Epithelial cell of proximal tubule (primary cell): ENCODE measurements at places on chromosomes 11 and 22. TPM values are rescaled to one million over a fixed set of nuclear protein-coding genes. Genes with fewer than 3 reads are reported as not detected.

- DNase-seq: no peak
These were observed 814 bp upstream of the NARS2 start for GRCh38 chr11:78575478-78575877.

DNA sequence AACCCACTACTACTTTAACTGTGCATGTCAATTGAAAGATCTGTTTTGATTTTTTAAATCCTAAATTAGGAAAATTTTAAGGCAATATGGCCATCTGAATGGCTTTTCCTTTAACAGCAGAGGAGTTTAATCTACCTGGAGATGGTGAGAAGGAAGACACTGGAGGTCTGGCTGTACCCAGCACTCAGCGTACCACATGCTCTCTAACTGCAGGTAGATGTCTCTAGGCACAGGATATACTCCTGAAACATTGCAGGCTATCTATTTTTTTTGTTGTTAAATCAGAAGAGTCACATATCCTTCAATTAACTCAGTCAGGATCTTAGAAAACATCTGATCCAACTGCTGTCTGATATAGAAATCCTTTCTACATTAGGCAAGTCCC, 17.3 kb upstream of the CASTOR1 start:
- no peak for DNase-seq

- DNase-seq: no peak
These were observed 166.3 kb upstream of the TTC12 start for GRCh38 chr11:113148076-113148475.

- no peak for DNase-seq
These were observed 24.5 kb upstream of the LRRC4C start for GRCh38 chr11:41483956-41484355.

DNA sequence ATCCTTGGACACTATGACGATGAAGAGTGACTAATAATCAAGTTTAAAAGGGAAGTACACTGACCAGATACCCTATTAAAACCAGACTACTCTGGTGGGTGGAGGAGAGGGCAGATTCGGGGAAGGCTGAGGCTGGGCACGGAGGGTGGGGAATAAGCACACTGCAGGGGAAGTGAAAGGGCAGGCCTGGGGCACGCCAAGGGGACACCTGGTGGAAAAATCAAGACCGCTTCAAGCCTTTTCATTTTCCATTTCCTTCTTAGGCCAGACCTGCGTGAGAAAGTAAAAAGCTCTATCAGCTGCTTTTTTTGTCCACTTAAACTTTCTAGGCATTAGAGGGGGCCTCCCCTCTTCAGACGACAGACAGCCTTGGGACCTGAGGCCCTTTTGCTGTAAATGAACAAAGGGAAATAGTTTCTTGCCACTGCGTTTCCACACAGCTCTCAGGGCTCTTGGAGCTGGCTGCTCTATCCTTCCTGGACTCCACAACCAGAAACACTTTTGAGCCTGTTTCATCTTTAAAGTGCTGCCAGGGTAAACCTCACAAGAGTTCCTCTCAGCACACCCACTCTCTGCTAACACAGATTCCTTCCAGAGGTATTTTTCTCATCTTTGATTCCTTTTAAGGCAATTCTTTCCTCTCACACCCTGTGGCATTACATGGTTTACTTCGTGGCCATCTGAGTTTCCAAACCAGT, 25.0 kb upstream of the SERPIND1 start:
- DNase-seq: no peak

- DNase-seq: no peak
These were observed 69.6 kb downstream of the RAB30 start for GRCh38 chr11:83002053-83002452.

DNA sequence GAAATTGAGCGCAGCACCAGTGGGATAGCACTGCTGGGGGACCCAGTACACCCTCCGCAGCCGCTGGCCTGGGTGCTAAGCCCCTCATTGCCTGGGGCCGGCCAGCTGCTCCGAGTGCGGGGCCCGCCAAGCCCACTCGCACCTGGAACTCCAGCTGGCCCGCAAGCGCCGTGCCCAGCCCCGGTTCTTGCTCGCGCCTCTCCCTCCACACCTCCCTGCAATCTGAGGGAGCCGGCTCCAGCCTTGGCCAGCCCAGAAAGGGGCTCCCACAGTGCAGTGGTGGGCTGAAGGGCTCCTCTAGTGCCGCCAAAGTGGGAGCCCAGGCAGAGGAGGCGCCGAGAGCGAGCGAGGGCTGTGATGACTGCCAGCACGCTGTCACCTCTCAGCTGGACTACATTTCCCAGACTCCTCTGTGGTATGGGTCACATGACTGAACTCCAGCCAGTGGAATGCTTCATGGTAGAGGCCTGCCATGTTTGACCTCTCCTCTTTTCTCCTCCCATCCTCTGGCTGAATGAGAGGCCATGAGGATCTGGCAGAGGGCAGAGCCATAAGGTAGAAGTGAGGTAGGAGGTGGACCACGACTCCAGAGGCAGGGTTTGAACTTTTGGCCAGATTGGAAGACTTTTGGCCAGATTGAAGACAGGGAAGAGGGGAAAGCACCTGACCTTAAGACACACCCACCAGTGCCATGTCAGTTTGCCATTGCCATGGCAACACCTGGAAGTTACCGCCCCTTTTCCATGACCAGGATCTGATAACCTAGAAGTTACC, 6.2 kb downstream of the MRGPRD start:
- DNase-seq: no peak

CARD18 gene
- total RNA-seq: not detected in 2 replicates

MPPED2 gene
- 0.07 and 0.17 TPM in 2 replicates for total RNA-seq

ANKK1 gene
- 0.17 TPM in 1 of 2 replicates, not detected in the other for total RNA-seq

MRGPRX4 gene
- not detected in 2 replicates for total RNA-seq
